ENCODE measurements at places on chromosomes 7 and 10.
A peak's percentile ranks its signal among the peaks of the same experiment; 100 is the strongest.

- DNase-seq, result no peak
These were observed 78.7 kb upstream of the SVIL start for GRCh38 chr10:29713450-29713849.

GRCh38 chr10:20110125-20111100 is 294.2 kb downstream of the PLXDC2 start:
- no peak for DNase-seq

GRCh38 chr10:9024210-9024609 is 969.7 kb downstream of the GATA3 start:
- DNase-seq, result no peak

GRCh38 chr10:113527211-113527906 is 25.5 kb upstream of the HABP2 start:
- DNase-seq, result no peak

GRCh38 chr7:158321056-158321700 is 266.4 kb downstream of the PTPRN2 start:
- no peak for DNase-seq

DNA sequence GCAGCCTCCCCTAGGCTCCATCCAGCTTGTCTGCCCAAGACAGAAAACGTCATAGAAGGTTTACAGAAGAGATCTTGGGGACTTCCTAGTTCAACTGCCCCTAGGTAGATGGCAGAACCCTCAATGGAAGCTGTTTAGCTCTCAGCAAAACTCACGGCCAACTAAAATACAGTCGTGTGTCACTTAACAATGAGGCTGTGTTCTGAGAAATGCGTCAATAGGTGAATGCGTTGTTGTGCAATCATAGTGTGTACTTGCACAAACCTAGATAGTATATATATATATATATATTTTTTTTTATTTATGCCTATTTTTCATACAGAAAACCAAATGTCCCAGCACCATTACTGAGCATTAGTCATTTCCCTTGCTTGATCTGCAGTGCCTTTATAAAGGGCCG is 100.4 kb upstream of the SH2B2 start:
- DNase-seq, result no peak

DNA sequence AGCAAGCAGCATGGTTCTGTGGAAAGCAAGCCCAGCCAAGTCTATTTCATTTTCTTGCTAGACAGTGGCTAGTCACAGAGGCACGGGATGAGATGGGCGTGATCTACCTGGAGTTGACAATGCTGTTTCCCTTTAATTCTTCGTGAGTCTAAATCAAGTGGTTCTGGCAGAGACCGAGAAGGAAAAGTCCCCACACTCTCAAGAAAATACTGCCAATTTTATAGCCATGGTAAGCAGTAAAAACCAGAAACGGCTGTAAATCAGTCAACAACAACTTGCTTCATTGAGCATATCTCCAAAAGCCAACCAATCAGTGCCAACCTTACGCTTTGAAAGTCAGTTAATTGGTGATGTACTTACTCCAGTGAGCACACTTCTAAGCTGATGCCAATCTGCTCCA is 223.4 kb downstream of the SEC23IP start:
- no peak for DNase-seq

DNA sequence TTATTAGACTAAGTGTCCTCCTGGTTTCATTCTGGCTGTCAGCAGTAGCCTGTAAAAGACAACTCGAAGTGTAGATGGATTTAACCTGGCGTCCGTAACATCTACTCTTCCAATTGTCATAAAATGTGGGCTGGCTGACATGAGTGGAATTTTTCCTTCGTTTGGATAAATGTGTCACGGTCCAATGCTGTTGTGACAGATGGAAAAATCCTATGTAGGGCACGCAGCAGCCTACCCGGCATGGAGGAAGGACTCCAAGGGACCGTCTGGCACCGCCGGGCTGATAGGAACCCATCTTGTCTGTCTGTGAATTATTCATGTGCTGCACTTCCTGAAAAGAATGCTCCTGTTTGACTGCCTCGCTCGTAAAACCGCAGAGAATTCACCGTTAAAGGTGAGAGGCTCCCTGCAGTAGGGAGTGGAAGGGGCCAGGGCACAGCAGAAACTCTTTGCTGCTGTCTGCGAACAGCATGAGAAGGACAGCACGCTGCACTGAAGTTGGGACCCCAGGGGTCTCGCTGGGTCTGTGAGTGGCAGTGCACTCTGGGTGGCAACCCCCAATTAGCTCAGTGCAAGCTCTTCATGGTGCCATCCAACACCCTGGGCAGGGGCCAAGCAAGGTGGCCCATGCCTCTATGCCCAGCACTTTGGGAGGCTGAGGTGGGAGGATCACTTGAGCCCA is 1.6 kb upstream of the ORAI2 start:
- peak; percentile 56 for DNase-seq

GRCh38 chr7:117210397-117210796 is 112.5 kb downstream of the WNT2 start:
- no peak for DNase-seq

DNA sequence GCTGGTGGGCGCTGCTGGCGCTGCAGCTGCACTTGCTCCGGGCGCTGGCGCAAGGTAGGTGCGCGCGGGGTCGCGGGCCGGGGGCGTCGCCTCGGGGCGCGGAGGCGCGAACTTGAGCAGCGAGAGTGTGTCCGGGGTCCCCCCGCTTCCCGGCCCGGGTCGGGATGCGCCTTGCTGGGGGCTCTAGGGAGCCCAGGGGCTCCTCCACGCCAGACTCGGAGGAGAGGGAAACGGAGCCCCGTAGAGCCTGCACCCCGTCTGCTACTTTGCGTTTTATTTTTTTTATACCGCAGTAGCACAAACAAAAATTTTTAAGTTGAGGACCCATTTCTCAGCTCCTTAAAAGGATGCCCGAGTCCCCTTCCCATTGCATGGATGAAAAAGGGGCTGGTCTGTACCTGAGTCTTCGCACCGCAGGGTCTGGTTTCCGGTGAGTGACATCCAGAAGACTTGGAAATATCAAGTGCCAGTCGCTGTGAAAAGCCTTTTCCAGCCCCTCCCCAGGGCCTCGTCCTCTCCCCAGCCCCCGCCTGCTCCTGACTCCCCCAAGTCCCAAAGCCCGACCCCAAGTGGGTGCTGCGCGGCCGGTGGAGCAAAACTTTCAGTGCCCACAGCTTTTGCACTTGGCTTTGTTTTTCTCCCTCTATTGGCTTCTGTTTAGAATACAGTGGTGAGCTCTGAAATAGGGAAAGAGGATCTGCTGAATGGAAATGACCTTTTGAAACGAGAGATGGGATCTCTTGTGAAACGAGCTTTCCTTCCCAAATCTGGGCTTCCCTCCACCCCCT is 973 bp downstream of the SDK1 start:
- no peak for DNase-seq
